Kidney capillary endothelial cell (primary cell): ENCODE measurements at places on chromosomes 7 and 10.

DNA sequence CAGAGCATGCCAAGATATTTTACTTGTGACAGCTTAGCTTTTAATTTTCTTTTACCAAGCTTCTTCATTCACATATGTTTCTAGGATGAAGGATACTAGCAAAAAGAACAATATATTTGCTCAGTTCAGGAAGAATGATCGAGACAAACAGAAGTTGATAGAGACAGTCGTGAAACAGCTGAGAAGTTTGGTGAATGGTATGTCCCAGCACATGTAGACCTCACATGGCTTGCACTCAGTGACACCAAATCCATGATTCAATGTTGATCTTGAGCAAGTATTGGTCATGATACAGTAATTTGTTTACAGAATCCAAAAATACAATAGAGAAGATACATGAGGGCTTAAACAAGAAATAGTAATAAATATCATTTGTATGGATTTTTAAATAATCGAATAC is 2.5 kb upstream of the CYP26C1 start:
- DNase-seq, result no peak

- DNase-seq, result no peak
Observed at GRCh38 chr7:100019908-100020307, 4.5 kb downstream of the ZKSCAN1 start.

DNA sequence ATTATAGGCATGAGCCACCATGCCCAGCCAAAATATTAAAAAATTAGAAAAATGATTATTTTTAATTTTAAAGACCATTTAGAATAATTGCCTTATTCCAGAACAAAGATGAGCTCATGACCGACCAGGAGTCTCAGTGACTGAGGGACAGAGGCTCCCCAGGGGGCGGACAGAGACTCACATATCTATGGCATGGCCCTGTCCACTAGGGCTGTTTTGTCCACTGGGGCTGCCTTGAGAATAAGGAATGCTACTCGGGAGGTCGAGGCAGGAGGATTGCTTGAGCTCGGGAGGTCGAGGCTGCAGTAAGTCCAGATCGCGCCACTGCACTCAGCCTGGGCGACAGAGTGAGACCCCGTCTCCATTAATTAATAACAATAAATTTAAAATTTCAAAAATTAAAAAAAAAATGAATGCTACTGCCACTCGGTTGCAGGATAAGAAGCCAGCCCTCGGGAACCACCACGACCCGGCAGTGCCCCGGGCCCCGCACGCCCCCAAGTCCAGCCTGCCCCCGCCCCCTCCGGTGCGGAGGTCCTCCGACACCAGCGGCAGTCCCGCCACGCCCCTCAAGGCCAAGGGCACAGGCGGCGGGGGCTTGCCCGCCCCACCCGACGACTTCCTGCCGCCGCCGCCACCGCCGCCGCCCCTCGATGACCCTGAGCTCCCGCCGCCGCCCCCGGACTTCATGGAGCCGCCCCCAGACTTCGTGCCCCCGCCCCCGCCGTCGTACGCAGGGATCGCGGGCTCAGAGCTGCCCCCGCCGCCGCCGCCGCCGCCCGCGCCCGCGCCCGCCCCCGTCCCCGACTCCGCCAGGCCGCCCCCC is 128.6 kb downstream of the APBB1IP start:
- DNase-seq, result no peak

DNA sequence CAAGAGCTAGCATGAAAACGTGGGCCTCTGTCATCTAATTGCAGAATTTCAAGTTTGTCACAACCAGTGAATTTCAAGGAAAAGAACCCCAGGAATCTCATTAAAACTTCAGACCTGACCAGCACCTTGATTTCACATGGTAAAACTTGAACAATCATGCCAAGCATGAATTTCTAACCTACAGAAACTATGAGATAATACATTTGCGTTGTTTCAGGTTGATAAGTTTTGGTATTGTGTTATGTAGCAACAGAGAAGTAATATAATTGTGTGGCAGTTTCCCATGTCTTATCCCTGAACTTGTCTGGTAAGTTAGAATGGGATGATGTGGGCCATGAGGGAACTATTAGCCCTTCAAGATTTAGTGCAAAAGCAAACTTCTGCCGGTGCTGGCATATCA is 530.1 kb downstream of the ANKRD7 start:
- DNase-seq, result no peak

DNA sequence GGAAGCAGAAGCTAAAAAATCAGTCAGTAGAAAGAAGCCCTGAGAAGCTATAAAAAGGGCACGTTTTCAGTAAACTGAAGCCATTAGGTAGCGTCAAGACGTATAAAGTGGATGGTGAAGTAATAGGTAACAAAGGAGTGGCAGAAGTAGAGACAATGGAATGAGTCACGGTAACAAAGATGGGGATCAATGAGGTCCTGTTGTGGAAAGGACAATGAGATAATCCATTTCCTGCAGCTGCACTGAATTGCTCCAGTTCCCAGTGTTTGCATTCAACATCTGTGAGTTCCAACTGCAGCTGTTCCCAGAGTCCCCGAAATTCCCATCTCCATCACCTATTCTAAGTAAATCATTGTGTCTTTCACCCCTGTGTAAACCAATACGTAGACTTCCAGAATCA is 4.8 kb upstream of the HYCC1 start:
- peak; percentile 63 for DNase-seq

DNA sequence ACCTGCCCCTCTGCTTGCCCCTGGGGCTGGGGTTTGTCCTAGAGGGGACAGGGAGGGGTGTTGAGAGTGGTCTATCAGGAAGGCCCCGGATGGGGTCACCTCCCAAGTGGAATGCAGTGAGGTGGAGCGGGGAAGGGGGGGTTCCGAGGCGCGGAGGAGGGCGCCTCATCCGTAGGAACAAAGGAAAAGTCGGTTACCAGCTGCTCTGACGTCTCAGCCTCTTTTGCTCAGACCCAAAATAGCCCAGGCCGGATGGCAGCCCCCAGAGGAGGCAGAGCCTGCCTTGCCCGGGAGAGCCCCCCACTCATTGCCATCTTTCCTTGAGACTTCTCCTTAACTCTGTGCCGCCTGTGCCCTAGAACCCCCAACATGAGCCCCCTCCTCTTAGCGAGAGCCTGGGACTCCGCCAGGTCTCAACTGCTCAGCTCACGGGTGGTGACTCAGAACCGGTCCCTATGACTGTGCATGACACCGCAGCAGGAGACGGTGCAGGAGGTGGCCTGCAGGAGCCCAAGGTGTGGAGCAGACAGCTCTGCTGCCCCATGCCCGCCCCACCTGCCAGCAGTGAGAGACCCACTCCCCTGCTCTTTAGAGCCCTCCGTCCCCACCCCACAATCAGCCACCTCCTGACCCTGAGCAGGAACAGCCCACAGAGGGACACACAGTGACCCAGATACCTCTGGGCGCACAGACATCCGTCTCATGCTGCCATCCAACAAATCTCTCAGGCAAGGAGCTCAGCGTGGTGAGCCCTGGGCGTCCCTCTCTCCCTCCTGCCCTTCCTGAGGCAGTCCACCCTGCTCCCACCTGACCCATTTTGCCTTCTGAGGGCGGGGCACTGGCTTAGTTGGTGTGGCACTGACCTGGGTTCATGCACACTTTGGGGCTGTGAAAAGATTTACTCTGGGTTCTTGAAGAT is 13.1 kb downstream of the STX1A start:
- no peak for DNase-seq

DNA sequence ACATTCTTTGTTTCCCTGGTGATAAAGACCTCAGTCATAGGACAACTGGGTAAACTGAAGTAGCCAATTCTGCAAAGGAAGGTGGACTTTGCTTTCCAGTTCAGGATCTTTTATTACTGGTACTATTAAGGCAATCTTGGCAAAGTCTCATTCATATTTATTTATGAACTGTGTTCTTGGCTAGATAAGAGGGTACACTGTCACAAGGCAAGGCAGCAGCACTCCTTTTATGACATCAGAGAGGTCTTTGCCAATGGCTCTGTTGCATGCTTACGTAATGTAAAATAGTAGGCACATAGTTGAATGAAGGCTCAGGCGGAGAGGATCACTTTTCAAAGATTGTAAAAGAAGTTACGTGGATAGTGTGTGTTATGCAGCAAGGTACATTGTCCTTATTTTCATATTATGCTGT is 63.7 kb upstream of the PDK4 start:
- DNase-seq, result no peak

GRCh38 chr7:132614428-132615318 is 38.4 kb upstream of the PLXNA4 start:
- peak; percentile 35 for DNase-seq

DNA sequence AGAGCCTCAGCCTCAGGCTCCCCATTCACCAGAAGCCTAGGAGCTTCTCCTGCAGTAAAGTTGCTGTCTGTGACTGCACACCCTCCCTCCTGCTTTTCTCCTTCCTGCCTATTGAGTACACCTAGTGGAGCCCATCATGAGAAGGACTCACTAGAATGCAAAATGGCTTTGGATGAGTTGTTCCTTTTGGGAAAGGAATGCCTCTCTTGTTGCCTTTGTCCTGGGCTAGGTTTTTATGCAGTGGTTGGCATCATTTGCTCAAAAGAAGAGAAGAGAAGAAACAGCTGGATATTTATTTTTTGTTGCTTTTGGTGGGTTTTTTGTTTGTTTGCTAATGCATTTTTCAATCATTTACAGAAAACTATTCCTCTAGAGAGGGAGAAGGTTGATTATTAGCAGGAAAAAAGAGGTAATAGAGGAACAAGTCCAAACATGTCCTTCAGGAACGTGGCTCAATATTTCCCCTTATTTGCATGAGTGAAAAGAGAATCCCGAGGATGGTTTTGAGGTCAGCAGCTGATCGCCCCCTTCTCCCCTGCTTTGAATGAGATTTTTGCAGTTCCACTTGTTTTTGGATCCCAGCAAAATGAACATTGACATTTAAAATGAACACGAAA is 369.9 kb upstream of the NRP1 start:
- DNase-seq, result no peak

DNA sequence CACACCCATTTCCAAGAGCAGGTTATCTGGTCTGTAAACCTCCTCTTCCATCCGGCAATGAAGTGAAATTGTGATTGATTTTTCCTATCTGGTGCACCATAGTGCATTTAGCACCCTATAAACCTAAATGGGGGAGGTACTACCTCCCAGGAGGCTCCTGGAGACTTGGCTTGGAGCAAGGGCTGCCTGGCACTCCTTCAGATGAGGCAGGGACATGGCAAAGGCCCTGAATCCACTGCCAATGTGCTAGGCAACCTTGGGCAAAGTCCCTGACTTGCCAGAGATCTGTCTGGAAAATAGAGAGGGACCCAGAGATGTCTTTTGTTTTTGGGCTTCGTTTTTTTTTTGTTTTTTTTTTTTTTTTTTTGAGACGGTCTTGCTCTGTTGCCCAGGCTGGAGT is 6.7 kb upstream of the GRID1 start:
- DNase-seq, result no peak

GRCh38 chr10:86064931-86065662 is 301.5 kb downstream of the GRID1 start:
- DNase-seq, result no peak

DNA sequence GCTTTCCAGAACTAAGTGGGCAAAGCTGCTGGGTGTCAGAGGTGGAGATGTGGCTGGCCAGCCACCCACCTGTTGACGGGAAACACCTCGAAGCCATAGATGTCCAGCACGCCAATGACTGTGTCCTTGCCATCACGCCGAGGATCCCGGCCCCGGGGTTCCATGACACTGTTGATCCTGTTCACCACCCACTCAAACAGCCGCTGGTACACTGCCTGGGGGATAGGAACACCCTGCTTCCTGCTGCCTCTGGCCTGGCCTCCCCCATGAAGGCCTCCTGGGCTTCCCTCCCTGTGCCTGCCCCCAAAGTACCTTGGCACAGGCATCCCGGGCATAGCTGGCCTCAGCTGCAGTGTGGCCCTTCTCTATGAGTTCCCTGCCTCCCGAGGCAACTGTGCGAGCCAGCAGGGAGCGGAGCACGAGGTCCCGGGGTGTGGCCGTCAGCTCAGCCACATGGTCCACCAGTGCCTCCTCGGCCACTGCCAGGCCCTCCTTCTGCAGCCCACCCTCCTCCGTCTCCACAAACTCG is 8.2 kb downstream of the MYO1G start:
- DNase-seq, result no peak

DNA sequence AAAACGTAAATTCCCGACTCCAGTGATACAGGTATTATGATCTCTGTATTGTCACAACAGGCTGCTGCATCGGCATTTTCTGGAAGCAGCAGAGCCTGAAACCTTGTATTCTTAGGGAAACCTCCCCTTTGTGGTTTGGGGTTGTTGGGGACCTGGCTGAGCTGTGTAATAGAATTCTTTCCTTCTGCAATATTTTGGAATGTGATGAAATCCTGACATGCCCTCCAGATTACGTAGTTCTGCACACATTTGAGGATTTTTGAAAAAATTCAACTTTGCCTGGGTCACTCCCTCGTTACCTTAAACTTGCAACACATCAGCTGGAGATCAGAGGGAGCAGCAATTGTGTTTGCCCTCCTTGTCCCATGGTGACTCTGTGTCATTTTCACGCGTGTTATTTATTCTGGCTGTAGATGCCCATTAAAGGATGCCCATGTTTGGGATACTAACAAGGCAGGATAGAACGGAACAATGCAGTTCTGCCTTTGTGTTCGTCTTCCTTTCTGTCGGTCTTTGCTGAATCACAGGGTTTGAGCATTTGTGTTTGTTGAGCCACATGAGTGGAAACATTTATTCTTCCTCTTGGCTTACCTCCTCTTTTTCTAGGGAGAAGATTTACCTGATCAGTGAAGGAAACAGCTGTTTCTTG is 181.7 kb downstream of the TCF7L2 start:
- DNase-seq, result no peak

DNA sequence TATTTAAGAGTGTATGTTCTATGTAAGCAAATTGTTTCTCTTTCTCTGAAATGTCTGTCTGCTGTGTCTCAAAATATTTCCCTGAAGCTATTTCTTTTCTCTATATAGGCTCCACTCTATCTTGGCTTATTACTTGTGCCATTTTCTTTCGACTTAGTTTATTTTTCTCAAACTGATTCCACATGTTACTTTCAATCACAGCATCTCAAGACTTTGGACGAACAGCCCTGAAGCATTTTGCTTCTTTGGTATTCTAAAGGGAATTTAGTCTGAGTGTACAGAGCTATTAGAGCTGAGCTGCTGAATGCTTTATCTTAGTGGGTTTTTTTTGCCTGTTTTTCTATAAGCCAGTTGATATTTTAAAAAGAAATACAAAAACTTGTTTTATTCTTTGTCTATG is 95.7 kb downstream of the PLXDC2 start:
- no peak for DNase-seq

- no peak for DNase-seq
Observed at GRCh38 chr10:4684434-4684833, 141.6 kb upstream of the AKR1E2 start.

- no peak for DNase-seq
Observed at GRCh38 chr10:50464004-50464409, 159.7 kb downstream of the SGMS1 start.

- DNase-seq, result no peak
Observed at GRCh38 chr7:1385809-1386622, 73.3 kb downstream of the MICALL2 start.

DNA sequence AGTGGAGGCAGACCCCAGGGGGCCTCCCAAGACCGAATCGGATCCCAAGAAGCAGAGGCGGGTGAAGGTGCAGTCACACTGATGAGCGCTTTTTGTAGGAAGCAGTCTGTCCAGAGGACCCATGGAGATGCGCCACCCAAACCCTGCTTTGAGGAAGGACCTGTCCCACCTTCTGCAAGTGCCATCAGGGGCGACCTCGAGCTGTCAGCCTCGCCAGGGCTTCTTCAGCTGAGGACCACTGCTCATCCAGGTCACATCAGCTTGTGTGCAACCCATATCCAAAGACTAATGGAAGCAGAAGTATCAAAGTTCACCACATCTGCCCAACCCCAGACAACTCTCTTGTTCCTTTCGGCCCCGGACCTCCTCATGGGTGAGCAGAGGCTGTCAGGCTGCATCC is 61.5 kb downstream of the KCNH2 start:
- DNase-seq, result no peak

- no peak for DNase-seq
Observed at GRCh38 chr7:53035499-53036412, at the start of gene POM121L12. Gene POM121L12, plus strand, starts transcription at chr7:53035633. Its CDS starts 39 bp downstream, at chr7:53035672.
